Activated CD8-positive, alpha-beta memory T cell treated with anti-CD3 and anti-CD28 coated beads, Interleukin-2, amount 50 U/mL, for 4 hours (primary cell): ENCODE measurements at places on chromosomes 7 and 10.
A peak's percentile ranks its signal among the peaks of the same experiment; 100 is the strongest.

GRCh38 chr7:24821045-24821753, 63.9 kb upstream of the GSDME start:
- peak; percentile 77 for DNase-seq

DNA sequence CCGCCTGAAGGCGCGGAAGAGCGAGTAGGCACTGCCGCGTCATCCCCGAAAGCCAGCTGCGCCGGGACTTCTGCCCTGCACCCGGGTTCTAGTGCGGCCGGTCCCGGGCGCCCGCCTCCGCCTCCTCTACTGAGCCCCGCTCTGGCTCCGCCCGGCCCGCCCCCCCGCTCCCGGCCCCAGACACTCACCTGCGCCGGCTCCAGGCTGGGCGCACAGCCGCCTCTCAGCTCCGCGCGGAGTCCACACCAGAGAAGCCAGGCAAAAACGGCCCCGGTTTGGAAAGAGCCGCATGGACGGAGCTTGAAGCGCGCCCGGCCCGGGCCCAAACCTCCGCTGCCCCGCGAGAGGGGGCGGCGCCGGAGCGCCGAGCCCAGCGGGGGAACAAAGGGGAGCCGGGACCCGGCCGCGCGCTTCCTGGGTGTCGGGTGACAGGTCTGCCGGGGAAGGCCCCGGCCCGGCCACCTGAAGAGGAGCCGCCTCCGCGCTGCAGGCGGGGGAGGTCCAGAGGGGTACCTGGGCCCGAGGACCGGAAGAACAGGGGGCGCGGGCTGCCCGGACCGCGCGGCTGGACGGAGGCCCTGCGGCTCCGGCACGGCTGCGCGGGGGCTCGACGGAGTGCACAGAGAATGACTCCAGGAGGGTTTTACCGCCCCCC, 168.2 kb downstream of the NRF1 start:
- DNase-seq: no peak

DNA sequence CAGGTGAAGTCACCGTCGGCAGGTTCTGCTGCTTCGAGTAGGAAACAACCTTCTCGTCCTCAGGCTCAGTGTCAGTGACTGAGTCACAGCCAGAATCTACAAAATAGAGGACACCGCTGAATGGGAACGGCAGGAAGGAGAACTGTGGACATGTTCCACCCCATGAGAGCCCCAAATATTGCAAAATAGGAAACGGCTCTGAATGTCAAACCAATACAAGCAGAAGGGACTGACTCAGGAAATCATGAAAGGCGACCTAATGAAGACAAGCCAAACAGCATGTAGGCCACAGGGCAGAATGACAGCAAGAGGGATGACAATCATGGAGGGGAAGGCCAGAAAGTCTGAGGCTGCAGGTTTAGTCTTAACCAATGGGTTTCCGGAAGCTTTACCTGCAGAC, 63.5 kb downstream of the PIK3AP1 start:
- no peak for DNase-seq

- no peak for DNase-seq
These were observed 224.5 kb downstream of the LRMDA start for GRCh38 chr10:75655791-75656451.

DNA sequence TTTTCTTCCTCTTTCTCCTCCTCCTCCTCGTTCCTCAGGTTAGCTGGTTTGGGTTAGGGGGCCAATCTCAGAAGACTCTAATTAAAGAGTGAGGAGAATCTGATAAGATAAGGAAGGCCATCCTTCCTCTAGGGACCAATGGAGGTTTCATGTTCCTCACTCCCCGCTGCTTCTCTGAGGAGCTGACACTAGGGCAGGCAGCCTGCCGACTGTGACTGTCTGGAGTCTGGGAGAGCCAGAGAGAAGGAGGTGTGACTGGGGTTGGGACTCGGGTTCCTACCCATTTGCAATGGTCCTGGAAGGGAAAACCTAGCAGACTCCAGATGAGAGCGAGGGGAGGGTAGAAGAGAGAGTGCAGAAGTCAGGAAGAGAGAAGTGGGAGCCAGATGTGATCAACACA, 15.3 kb downstream of the PAX2 start:
- no peak for DNase-seq

DNA sequence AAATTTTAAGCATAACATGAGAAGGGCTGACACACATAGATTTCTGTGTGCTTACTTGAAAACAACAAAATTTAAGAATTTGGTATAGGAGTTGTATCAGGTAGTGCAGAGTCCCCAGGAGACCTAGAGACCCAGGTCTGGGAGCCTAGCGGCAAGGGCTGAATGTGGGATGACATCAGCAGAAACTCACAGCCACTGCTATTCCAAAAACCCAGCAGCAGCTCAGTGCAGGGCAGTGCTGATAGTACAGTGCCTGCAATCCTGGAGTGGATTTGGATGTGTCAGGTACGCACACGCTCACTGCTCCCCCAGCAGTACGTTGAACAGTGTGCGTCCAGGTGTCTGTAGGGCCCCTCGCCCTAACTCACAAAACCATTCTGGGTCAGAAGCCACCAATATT, 87.1 kb downstream of the EGFR start:
- DNase-seq: no peak
